ENCODE measurements at places on chromosomes 3 and 15.

DNA sequence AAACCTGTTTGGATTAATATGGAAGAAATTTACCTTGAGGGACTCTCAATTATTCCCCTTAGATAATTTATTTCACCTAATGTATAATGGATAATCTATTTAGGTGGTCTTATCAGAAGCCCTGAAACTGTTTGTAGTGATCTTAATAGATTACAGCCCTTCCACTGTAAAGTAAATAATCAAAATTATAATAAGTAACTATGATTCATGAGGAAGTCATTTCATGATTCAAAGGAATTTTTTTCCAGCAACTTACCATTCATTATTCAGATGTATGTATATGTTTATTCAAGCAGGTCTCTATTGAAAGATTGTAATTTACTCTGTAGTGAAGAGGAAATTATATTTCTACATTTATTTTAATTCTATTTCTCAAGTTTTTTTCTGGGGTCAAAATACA is 250.6 kb upstream of the ROBO1 start:
- no peak for DNase-seq

- DNase-seq: no peak
Observed at GRCh38 chr3:147655236-147655635, 246.1 kb downstream of the ZIC1 start.

GRCh38 chr3:105518203-105518602 is 151.5 kb downstream of the ALCAM start:
- DNase-seq: no peak

- no peak for DNase-seq
Observed at GRCh38 chr3:152719264-152719663, 115.7 kb upstream of the P2RY1 start.

DNA sequence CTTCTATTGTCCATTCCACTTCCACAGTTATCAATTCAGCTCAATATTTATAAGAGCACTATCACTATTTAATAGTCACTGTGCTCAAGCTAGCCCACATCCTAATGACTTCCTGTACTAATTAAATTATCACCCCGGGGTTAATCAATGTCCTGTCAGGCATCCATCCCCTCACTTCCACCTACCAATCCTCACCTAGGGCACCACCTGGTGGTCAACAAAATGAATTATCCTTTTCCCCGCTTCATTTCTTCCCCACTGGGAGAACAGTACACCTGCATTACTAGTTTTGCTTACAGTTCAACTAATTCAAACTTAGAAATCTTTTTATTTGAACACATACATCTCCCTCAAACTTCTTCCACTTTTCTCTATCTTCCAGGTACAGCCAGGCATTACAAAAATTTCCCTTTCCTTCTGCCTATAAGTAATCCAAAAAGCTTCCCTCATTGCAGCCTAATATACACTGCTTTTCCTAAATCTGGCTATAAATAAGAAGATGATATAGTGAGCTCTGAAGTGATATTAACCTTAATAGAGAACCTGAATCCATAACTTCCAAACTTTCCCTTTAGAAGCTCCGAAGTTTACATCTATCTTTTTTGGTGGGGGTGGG is 68.5 kb downstream of the TMCC1 start:
- DNase-seq: no peak

- no peak for DNase-seq
Observed at GRCh38 chr3:108113975-108114374, 23.1 kb upstream of the CD47 start.

DNA sequence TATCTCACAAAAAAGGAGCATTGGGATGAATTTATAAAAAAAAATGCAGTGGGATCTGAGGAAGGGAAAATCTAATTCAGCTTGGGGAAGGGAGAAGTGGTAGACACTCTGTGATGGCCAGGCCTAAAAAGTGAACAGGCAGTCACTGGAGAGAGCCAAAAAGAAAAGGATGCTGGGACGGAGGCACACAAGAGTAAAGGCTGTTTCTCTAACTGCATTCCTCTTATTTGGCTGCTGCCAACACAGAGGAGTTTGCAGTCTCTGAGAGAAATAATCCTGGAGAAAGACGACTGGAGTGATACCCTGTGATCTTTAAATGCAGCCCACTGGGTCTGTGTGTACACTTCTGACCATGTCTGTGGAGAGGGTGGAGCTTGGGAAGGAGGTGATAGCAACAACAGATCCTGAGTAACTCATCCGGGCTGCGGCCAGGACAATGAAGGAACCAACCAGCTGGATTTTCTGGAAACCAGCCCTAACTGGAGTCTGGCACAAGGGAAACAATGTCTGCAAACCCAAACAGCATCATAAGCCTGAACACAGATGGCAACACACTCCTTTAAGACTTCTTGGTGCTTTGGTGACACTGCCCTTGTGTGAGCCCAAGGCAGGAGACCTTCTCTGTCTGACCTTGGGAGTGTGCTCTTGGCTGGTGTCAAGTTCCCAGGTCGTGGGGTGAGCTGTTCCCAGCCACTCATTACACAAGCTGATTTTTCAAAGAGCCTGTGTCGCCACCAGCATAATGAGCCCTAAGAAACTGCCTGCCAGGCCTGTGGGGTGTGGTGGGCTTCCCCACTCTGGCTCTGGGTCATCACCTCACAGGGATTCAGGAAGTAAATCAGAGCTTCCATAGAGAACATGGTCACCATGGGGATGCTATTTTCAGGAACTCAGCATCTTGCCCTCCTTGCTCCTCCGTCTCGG is 8.0 kb downstream of the FYCO1 start:
- no peak for DNase-seq

DNA sequence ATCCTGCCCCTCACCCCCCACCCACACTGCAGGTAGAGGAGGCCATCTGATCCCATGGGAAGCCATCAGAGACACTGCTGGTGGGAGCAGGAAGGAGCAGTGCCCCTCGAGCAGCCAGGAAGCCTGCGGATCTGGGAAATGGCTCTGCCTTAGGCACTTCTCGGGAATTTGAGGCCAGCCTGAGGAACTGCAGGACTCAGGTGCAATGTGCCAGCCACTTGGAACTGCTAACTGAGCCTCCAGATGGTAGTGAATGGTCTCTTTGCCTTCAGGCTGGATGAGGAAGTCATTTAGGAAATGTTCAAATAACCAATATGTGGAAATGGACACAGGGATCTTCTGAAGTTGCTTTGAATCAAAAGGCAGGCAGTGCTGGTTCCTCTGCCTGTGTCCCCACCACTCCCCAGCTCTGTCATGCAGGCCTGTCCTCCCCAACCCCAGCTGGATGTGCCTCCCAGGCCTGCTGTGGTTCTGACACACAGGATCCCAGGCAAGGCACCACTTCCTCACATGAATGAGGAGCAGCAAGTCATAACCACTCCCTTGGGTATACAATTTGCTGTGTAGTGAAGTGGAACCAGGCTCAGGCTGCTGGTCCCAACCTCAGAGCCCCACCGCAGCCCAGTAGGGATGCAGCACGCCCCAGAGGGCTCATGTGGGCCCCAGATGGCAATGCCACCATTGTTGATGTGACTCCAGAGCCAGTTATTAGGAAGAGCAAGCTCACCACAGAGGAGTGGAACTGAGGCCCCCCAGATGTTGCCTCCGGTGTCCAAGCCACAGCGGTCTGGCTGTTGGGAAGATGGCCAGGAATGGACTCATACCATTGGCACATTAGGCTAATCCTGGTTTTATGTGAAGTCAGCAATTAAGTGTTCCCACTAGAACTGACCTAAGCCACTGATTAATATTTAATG is 46.5 kb upstream of the LIMD1 start:
- no peak for DNase-seq

- DNase-seq: no peak
Observed at GRCh38 chr15:57525581-57525980, 66.1 kb upstream of the MYZAP start.

- peak; percentile 75 for DNase-seq
Observed at GRCh38 chr3:137032465-137033120, 74.8 kb downstream of the IL20RB start.

DNA sequence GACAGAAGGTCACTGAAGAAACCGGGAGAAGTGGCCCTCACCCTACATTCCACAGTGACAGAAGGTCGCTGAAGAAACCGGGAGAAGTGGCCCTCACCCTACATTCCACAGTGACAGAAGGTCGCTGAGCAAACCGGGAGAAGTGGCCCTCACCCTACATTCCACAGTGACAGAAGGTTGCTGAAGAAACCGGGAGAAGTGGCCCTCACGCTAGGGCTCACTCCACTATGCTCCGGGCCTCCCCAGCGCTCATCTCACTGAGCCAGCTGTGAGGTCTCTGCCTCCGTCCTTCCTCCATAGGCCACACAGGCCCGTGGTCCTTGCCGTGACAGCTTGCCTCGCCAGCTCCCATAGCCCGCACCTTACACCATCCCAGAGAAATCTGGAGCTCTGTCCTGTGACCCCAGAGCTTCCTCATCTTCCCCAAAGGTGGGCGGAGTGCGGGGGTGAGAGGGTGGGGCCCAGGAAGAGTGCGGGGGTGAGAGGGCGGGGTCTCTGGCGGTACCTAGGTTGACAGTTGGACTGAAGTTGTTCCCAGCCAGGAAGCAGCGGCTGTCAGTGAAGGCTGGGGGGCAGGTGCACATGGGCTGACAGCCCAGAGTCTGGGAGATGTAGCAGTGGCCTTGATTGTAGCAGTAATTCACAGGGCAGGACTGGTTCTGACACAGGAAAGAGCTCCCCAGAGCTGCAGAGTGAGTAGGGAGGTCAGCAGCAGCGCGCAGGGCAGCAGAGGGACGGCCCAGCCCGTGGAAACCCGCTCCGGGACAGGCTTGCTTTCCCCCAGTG is 32.0 kb downstream of the MUC20 start:
- no peak for DNase-seq

DNA sequence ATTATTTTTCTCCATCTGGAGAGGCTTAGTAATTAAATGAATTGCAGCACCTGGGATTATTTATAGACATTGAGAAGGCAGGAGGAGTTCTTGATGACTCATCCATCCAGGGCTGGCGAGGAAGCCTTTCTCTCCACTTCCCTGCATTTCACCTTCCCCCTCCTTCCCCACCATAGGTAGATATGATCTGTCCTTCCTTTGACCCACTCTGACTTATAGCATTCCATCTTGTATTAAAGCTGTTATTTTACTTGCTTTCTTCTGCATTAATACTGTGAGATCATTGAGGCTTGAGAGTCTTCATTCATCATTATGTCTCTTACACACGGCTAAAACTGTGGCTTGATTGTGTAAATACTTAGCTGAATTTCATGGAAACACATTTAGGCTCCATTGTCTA is 288.8 kb downstream of the FEZF2 start:
- no peak for DNase-seq

DNA sequence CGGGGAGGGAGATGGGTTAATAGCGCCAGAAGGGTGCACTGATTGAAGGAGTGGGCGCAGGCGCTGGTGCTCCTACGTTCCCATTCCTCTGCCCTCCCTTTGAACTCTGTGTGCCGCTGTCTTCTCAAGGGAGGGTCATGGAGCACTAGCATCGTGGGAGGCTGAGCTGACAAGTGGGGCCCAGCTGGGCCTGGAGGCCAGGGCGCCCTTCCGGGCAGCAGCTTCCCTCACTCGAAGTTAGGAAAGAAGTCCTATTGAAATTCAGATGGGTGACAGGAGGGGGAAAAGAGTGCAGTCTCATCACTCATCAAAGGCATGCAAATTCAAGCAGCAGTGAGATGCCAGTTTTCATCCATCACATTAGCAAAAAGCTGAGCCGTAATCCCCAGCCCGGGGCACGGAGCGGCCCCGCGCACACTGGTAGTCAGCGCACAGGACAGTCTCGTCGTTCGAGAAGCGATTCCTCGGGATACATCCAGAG is 128.2 kb downstream of the LRRK1 start:
- no peak for DNase-seq

DNA sequence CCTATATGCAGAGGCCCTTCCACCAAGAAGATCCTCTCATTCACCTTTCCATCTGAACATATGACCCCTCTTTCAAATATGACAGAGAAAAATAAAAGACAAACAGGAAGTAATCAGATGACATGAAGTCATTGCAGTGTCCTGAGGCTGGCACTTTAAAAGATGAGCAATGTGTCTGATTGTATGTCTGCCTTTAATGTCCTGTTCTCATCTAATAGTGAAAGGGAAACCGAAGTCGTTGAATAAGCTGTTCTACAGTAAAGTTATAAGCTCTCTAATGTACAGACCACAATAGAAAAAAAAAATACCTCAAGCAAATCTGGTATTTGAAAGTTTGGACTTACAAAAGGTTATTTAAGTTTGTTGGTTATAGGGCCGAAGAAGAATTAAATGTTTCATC is 243.0 kb downstream of the CLSTN2 start:
- no peak for DNase-seq

- no peak for DNase-seq
Observed at GRCh38 chr15:45155739-45156138, 25.9 kb downstream of the DUOX1 start.

- no peak for DNase-seq
Observed at GRCh38 chr15:40306908-40307307, 827 bp downstream of the PLCB2 start.

DNA sequence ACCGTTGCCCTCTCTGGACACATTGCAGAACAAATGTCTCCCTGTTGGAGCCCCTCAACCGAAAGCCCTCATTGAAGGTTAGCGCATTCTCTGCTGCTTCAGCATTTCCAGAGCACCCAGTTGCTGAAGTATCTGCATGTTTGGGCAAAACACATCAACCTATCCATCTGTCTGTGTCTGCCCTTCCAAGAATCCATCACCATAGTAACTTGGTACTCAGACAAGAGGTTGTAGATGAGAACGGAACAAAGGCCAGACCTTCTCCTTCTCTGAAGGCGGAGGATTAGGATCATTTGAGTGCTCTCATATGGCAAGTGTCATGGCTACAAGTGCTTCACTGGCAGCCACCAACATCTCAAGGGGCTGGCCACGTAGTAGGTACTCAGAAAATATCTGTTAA is 23.1 kb upstream of the RHO start:
- no peak for DNase-seq

DNA sequence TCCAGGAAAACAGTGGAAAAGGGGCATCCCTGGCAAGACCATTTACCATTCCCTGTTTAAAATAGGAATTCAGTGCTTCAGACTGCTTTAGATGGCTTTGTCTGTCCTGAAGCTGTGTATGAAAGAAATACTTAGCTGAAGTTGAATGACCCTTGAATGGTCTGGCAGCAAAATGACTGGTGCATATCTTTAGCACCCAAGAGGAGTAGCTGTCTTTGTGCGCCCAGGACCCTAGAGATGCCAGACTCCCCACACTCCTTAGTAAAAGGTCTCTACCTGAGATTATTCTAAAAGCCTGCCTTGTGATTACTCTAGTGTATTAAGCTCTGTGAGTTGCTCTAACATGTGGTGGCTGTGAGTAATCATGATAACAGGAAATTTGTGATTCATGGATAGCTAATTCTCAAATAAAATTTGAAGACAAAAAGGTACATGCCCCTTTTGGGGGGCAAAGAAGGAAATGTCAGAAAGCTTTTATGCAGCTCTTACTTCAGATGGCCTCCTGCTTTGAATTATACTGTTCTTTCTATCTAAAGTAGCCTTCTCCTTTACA is 3.2 kb downstream of the MAPKBP1 start:
- DNase-seq: no peak

- no peak for DNase-seq
Observed at GRCh38 chr3:98962951-98963350, 61.5 kb upstream of the DCBLD2 start.

- no peak for DNase-seq
Observed at GRCh38 chr3:190825386-190826016, 37.0 kb downstream of the GMNC start.

GRCh38 chr3:134748698-134749097 is 46.4 kb upstream of the EPHB1 start:
- DNase-seq: no peak

DNA sequence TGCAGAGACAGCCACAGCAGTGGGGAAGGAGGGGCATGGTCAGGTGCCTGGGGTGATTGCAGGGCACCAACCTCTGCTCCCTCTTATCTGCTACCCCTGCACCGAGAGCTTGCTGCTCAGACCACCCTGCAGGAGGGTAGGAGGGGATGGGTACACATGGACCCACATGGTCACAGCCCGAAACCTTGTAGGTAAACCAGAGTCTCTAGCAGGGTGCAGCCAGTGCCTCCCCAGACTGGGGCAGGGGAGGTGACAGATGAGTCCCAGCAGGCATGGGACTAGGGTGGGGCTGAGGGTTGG is 49.2 kb downstream of the FAH start:
- no peak for DNase-seq

Data from stimulated activated CD8-positive, alpha-beta memory T cell treated with anti-CD3 and anti-CD28 coated beads, Interleukin-7, amount 100 ng/mL, for 1 hour (primary cell).